NCI-H2171 (cell line): ENCODE measurements at places on chromosomes 3 and 15.

GRCh38 chr3:33003308-33003707, 51.9 kb downstream of the CCR4 start:
- no peak for DNase-seq

GRCh38 chr3:9168241-9168741, 81.2 kb downstream of the SRGAP3 start:
- no peak for DNase-seq

DNA sequence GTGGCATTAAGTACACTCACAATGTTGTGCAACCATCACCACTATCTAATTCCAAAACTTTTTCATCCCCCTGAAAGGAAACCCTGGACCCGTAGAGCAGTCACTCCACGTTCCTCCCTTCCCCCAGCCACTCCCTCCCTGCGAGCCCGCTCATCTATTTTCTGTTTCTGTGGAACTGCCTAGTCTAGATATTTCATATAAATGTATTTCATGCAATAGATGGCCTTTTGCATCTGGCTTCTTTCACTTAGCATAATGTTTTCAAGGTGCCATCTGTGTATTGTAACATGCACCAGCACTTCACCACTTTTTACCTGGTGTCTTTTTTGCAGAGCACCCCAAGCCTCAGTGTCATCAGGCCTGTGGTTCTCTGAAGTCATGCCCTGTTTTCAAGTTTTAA, 10.7 kb downstream of the CGNL1 start:
- DNase-seq, result no peak

DNA sequence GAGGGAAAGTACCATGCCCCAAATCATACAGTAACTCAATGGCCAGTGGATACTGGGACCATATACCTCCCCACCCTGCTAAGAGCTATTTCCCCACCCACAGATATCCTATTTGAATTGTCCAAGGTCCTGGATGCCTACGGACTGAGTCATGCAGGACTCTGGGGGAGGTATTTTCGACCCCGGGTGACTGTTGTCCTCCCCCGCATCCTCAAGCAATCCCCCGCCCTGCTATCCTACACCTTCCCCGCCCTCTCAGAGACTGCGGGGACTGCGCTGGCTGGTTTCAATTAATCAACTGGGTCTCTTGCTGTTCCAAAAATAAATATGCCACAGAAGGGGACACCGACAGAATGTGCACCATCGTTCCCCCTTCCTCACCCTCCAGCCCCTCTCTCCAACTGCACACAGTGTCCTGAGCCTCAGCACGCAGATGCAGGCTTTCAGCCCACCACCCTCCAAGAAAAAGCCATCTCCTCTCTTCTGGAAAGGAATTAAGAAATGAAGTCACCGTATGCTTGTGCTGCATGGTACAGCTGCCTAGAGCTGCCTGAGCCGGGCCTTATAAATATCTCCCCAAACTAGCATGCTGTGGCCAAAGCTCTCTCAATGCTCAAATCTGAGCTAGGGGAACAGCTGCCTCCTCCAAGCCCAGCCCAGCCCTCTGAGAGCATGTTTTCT, 8.1 kb downstream of the CAV3 start:
- no peak for DNase-seq

DNA sequence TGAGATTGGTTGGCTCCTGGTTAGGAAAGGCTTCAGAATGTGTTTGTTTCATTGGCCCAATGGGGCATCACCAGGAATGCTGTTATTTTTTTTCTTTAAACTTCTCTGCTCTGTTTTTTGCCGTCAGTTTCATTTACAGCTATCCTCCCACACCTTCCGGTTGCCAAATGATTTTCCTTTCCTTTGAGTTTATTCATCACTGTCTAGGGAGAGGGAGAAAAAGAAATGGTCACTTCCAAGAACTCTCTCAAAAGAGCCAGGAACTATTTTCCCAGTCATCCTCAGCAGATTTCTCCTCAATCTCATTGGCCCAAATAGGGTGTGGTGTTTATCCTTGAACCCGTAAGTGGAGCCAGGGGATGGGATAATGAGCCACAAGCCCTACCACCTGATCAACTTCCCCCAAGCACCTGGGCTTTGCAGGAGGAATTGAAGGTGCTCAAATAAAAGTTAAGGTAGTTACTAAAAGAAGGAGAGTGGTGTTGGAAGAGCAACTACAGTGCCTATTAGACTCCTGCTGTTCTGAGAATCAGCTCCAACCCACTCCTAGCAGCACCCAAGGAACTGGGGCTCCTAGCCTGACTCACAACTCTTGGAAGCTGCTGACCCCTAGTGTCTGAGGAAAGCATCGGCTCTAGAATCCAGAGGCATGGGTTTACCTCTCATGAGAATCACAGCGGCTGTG, 183.8 kb upstream of the IL12A start:
- DNase-seq, result peak; percentile 46

GRCh38 chr3:94206291-94206690, 143.4 kb downstream of the NSUN3 start:
- no peak for DNase-seq

- no peak for DNase-seq
These were observed 238.1 kb downstream of the CPNE4 start for GRCh38 chr3:131796558-131797198.

- DNase-seq, result no peak
These were observed 91.1 kb downstream of the TBL1XR1 start for GRCh38 chr3:177106184-177106583.

DNA sequence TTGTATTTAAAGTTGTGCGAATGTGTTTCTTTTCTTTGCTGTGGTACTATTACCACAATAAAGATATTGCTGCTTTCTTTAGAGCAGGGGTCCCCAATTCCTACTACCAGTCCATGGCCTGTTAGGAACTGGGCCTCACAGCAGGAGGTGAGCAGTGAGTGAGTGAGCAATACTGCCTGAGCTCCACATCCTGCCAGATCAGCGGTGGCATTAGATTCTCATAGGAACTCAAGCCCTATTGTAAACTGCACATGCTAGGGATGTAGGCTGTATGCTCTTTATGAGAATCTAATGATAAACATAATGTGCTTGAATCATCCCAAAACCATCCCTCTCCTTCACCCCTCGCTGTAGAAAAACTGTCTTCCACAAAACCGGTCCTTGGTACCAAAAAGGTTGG, 41.6 kb downstream of the DMXL2 start:
- no peak for DNase-seq

DNA sequence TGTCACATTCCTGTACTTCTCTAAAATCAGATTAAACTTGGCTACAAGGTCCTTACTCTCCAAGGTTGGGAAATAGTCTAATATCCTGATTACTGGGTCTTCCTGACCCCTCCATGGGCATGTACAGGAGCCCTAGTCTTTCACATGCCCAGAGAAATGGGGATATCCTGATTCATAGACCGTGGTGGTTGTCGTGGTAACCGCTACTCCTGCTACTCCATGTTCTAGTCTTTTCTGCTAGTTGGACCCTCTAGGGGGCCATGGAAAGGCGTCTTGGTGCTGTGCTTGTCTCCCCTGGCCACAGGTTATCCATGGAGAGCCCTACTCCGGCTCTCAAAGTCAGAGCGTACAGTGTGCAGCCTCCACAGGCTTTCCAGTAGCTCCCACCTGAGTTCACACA, 13.1 kb upstream of the ZBTB38 start:
- no peak for DNase-seq

GRCh38 chr3:111321786-111322185, 220.2 kb upstream of the CD96 start:
- DNase-seq, result no peak

DNA sequence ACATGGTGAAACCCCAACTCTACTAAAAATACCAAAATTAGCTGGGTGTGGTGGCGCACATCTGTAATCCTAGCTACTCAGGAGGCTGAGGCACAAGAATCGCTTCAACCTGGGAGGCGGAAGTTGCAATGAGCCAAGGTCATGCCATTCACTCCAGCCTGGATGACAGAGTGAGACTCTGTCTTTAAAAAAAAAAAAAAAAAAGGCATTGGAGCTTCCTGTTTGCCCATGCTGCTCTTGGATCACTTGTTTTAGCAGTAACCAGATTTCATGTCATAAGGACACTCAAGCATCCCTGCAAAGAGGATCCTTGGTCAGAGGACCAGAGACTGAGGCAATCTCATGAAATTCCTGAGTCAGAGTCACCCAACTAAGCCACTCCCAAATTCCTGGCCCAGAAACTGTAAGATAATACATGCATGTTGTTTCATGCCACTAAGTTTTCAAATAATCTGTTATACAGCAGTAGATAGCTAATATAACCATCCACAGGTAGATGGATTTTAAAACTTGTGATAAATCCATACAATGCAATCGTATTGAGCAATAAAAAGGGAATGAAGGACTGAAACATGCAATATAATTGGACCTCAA, 82.0 kb upstream of the XXYLT1 start:
- DNase-seq, result no peak

GRCh38 chr3:194572944-194573491, 60.2 kb downstream of the TMEM44 start:
- no peak for DNase-seq

GRCh38 chr15:39397883-39398282, 183.0 kb upstream of the THBS1 start:
- DNase-seq, result no peak

- DNase-seq, result peak; percentile 74
These were observed 10.6 kb downstream of the LSG1 start for GRCh38 chr3:194661374-194661773.

GRCh38 chr3:124559846-124560574, 170.2 kb upstream of the UMPS start:
- DNase-seq, result peak; percentile 65

- no peak for DNase-seq
These were observed 7.7 kb downstream of the ARNT2 start for GRCh38 chr15:80411788-80412288.

GRCh38 chr3:103991461-103992115, 1375.1 kb upstream of the ALCAM start:
- DNase-seq, result no peak

GRCh38 chr3:187150599-187150998, 11.3 kb upstream of the RPL39L start:
- DNase-seq, result no peak
